Stimulated activated CD4-positive, alpha-beta T cell treated with anti-CD3 and anti-CD28 coated beads, Interleukin-2, amount 100 ng/mL, for 24 hours (primary cell): ENCODE measurements at places on chromosomes 2 and 18.

DNA sequence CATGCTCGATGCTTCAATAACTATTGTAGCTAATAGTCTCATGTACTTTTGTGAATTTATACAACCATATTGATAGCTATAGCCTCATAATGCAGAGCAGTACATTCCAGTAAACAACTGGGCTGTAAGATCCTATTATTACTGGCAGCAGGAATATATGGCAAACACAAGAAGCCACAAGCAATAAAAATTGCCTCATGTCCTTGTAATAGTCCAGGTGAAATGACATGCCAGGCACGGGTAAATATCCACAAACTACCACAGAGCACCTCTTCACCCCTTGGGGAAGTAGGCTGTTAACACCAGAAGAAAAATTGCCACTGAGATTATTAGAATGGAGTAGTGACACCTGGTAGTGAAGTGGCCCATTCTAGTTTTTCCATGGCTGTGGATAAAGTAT is 158.3 kb downstream of the MTX2 start:
- DNase-seq = no peak

DNA sequence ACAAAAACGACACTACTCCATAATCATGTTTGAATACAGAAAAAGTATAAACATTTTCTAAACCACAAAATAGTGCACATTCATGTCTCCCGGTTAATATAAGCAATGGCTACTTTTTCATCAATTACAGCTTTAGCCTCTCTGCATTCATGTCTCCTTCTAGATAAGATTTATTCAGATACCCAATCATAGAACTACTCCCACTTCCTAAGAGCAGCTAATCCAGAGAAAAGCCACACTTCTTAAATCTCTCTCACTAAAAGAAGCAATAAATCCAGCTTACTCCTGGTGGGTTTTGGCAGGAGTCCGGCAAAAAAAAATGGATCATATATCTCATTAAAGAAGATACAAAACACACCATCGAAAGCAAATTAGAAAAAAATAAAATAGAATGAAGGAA is 20.1 kb downstream of the DSEL start:
- no peak for DNase-seq

DNA sequence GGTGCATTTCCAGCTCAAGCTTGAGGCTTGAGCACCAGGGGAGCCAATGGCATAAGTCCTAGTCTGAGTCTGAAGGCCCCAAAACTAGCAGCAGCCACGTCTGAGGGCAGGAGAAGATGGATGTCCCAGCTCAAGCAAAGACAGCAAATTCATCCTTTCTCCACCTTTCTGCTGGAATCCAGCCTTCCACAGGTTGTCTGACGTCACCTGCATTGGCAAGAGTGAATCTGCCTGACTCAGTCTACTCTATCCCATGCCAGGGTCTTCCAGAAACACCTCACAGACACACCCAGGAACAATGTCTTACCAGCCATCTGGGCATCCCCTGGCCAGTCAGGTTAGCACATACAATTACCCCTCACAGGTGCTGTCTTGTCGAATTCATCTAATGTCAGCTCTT is 76.2 kb upstream of the SOX11 start:
- DNase-seq = no peak

- no peak for DNase-seq
These were observed 106.5 kb downstream of the SEPTIN10 start for GRCh38 chr2:109507217-109507616.

DNA sequence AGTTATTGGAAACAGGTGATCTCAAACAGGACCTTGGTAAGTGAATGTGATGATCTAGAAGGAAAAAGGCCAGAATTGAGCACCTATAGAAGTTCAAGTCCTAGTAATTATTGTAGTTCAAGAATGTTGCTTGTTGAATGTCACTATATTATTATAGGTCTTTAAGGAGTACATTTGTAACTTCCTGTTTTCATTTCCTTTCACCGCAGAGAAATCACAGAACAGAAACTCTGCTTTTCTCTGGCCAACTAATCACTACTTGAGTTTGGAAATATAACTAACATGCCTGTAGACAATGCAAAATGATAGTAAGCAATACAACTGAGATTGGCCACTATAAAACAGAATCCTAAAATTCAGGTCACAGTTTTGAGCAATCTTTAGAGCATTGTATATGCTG is 61.8 kb upstream of the EFEMP1 start:
- DNase-seq = no peak

DNA sequence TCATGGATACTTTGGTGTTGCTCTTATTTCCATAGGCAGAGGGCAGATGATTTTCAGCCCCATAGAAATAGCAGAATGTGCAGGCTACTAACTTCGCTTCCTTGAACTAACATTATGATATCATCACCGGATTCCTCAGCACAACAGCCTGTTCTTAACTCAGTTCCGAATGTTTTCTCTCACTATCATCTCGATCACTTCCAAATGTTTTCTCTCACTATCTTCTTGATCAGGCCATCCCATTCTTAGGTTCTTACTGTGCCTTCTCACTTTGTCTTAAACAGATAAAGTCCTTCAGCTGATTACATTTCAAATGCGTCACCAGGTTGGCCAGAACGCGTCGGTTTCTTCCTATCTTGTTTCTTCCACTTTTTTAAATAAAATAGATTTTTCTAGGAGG is 11.4 kb upstream of the MBD2 start:
- DNase-seq = no peak

DNA sequence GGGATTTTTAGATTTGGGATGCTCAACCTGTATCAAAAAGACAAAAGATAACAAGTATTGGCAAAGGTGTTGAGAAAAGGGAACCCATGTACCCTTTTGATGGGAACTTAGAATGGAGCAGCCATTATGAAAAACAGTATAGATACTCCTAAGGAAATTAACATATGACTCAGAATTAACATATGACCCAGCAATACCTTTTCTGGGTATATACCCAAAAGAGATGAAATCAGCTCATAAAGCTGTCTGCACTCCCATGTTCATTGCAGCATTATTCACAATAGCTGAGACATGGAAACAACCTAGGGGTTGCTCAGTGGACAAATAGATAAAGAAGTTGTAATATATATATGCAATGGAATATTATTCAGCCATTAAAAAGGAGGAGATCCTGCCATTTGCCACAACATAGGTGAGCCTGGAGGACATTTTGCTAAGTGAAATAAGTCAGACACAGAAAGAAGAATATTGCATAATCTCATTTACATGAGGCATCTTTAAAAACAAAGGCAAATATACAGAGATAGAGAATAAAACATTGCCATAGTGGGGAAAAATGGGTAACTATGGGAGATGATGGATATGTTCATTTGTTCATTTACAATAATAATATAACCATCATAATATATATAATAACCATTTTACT is 142.1 kb downstream of the PTRHD1 start:
- no peak for DNase-seq

GRCh38 chr2:218214116-218214515 is 2.9 kb upstream of the ARPC2 start:
- no peak for DNase-seq

DNA sequence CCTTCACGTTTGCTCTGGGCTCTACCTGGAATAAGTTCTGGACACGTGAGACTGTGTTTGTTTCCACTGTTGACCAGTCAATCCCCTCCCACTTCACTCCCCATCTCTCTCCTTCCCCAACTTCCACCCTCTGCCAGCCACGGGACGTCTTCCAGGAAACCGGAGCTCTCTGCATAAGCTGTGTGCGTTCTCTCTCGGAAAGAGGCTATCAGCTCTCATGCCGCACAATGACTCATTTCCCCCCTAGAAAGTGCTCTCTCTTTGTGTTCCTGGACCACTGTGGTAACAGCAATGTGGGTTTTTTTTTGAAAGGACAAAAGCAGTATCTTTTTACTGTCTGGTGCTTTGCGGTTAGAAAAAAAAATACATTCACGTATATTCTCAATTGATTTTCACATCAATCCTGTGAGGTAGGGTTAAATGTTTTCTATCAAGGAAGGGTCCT is 10.2 kb downstream of the PROKR1 start:
- DNase-seq = peak; percentile 47

DNA sequence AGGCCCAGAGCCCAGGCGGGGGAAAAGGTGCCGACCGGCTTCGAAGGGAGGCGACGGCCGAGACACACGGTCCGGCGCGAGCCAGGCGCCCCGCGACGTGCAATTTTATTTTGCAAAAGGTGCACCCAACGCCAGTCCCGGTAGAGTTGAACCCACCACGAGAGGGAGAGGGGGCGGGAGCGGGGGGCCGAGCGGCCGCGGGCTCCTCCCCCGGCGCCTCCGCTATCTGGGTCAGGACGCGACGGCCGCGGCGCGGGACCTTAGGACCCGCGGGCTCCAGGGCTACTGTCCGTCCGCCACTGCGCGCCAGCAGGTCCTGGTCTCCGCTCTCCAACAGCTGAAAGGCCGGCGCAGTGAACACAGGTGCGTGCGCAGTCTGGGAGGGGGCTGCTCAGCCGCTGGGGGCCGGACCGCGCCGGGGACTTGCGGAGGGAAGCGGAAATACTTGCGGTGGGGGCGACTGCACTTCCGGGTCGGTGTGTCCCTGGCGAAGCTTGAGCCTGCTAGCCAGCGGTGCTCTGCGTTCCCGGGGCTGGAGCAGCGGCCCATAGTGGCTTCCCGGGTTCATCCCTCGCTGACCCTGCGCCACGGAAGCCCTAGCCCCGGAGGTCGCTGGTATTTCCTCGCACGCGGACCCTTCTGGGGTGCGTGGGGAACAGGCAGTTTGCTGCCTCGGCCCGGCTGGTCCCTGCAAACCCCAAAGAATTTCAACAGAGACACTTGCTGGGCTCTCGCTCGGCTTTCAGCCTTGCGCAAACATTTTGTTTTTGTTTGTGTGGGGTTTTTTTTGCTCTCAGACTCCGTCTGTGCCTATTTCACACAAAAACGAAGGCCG is at the start of gene RMDN2:
RMDN2 (plus strand) TSS at position 225 of the 835 bp plus-strand sequence. CDS start 3,991 bp downstream, outside the sequence.
- DNase-seq = peak; percentile 80

- DNase-seq = no peak
These were observed 18.1 kb upstream of the CYP26B1 start for GRCh38 chr2:72165792-72166191.

DNA sequence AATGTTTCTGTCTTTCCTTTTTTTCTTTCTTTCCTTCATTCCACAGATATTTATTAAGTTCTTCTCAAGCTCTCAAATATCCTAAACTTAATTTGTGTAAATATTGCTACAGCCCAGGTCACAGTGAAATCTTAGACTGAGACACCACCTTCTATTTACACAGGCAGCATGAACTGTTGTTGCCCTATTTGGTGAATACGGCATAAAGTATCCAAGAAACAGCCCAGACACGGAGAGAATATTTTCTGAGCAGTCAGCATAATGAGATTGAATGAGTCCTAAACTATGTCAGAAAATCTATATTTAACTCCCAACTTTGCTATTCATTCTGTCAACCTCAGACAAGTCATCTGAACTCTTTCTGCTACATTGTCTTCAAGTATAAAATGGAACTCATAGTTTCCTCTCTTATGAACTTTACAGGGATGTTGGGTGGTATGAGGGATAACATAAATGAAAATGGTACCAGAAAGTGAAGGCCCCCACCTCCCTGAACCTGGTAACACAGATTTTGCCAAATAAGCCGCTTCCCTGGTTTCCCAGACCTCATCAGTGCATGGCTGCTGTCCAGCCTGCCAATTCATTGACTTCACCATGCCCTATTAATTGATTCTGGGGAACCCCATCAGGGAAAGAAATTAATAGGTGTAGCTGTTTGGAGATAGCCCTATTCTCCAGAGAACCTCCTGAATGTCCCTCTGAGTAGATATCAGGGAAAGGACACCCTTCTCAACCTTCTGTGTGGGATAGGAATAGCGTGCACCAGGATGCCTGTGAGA is 235.9 kb downstream of the SETBP1 start:
- DNase-seq = no peak

- DNase-seq = no peak
These were observed 49.3 kb downstream of the CD8B2 start for GRCh38 chr2:106536490-106536889.

- no peak for DNase-seq
These were observed 27.7 kb upstream of the CYP27A1 start for GRCh38 chr2:218754201-218754600.

DNA sequence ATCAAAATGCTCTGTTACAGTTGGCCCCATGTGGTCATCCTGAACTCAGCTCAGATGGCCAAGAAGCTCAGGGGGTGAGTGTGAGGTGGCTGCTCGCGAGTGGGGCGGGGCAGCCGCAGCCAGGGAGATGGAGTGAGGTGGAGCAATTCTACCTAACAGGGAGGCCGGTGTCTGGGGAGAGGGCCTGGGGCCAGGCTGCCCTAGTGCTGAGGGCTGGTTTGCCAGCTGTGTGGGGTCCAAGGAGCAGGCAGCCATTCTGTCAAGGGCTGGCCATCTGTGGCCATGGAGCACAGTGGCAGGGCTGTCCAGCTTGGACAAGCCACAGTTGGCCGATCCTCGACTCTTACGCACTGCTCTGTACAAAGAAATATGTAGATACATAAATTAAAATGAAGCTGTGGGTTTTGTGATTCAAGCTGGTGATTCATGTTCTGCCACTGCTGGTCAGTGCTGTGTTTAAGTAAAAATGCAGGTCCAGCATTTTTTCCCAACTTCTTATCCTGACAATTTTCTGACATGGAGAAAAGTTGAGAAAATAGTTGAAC is 82.1 kb downstream of the HS6ST1 start:
- DNase-seq = no peak

GRCh38 chr2:68936889-68937288 is 15.8 kb downstream of the GKN2 start:
- DNase-seq = no peak

GRCh38 chr2:128008074-128008672 is 19.7 kb downstream of the SAP130 start:
- DNase-seq = no peak

DNA sequence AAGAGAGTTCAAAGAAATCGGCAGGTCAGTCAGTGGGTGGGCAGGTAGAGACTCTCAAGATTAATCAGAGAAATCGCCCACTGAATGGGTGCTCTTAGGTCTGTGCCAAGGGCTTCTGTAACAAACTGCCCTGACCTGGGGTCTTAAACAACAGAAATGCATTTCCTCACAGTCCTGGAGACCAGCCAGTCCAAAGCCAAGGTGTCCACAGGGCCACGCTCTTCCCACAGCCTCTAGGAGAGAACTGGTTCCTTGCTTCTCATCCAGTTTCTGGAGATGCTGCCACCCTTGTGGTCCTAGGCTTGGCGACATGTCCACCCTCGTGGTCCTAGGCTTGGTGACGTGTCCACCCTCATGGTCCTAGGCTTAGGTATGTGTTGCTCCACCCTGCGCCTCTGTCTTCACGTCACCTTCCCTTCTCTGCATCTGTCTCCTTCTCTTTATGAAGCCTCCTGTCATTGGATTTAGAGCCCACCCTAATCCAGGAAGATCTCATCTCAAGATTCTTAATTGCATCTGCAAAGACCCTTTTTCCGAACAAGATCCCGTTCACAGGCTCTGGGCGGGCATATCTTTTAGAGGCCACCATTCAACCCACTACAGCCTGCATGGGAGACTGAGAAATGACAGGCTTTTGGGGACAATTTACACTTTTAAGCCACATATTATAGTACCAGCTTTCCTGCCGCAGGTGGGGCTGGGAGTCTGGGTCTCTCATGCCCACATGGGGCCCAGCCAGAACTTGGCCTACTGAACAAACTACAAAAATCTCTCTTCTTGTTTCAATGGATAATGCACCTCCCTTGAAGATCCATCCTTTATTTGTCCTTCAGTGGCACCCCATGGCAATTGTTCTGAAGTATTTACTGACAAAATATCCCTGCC is 161.3 kb downstream of the ASB1 start:
- no peak for DNase-seq
